ENCODE measurements at places on chromosomes 7 and 10.

DNA sequence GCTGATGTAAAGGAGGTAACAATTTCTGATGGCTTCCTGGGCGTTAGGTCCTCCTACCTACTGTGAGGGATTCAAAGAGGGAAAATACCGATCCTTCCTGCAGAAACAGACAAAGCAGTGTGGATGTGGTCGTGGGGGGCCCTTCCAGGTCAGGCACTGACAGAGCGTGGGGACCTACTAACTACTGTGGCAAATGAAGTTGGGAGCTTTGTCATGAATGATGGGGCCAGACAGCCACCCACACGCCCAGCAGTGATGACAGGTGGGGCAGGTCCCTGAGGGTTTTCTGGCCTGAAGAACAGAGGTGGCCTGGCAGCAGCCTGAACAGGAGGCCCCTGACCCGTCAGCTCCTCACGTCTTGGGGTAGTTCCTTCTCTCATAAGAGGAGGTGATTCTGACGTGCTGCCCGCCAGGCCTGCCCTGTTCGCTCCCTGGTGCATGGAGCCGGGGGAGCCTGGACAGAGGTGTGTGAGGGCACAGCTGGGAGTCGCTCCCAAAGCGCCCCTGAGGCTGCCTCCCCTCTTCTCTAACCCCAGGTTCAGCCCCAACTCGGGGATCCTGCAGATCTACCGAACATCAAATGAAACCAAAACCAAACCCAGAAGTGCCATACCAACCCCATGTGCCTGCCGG is 4.2 kb downstream of the ATP6V0E2 start:
- DNase-seq: no peak

- peak; percentile 44 for DNase-seq
These were observed 5.5 kb upstream of the MDFIC start for GRCh38 chr7:114916261-114916892.

- no peak for DNase-seq
These were observed 47.8 kb downstream of the SLC35G1 start for GRCh38 chr10:93941606-93942005.

DNA sequence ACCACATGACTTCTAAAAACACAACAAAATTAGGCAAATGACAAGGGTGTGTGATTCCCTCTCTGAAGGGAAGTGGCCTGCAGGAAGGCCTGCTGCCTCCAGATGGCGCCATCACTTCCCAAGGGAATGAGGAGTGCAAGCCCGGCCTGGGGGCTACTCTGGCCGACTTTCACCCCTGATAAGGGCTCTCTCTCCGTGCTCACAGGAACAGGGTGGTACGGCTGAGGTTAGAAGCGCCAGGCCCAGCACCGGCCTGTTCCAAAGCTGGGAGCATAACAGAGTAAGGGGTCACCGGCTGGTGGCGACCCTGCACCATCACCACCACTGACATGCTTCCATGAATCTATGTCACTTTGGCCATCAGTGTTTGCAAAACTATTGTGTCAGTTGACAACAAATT is 13.1 kb downstream of the RBP3 start:
- peak; percentile 48 for DNase-seq

- DNase-seq: no peak
These were observed 72.8 kb upstream of the ADRA2A start for GRCh38 chr10:111004016-111004415.

GRCh38 chr7:5777932-5778331 is 3.5 kb downstream of the RNF216 start:
- no peak for DNase-seq

- DNase-seq: no peak
These were observed 10.7 kb downstream of the PFKP start for GRCh38 chr10:3077940-3078630.

GRCh38 chr10:129754211-129755050 is 209.6 kb downstream of the EBF3 start:
- DNase-seq: no peak

- no peak for DNase-seq
These were observed 5.0 kb downstream of the SKIDA1 start for GRCh38 chr10:21520509-21520908.

GRCh38 chr7:129412501-129412900 is 21.7 kb upstream of the STRIP2 start:
- DNase-seq: no peak

- no peak for DNase-seq
These were observed 51.9 kb upstream of the PTN start for GRCh38 chr7:137395420-137395819.
